ENCODE measurements at places on chromosomes 3 and 15.

GRCh38 chr3:157104521-157104920, 55.4 kb downstream of the CCNL1 start:
- no peak for DNase-seq

- DNase-seq, result no peak
These were observed 18.0 kb downstream of the LCMT2 start for GRCh38 chr15:43312378-43312777.

- no peak for DNase-seq
These were observed 19.8 kb upstream of the SMAD6 start for GRCh38 chr15:66682246-66682645.

GRCh38 chr15:30958219-30958618, 33.2 kb downstream of the MTMR10 start:
- no peak for DNase-seq

DNA sequence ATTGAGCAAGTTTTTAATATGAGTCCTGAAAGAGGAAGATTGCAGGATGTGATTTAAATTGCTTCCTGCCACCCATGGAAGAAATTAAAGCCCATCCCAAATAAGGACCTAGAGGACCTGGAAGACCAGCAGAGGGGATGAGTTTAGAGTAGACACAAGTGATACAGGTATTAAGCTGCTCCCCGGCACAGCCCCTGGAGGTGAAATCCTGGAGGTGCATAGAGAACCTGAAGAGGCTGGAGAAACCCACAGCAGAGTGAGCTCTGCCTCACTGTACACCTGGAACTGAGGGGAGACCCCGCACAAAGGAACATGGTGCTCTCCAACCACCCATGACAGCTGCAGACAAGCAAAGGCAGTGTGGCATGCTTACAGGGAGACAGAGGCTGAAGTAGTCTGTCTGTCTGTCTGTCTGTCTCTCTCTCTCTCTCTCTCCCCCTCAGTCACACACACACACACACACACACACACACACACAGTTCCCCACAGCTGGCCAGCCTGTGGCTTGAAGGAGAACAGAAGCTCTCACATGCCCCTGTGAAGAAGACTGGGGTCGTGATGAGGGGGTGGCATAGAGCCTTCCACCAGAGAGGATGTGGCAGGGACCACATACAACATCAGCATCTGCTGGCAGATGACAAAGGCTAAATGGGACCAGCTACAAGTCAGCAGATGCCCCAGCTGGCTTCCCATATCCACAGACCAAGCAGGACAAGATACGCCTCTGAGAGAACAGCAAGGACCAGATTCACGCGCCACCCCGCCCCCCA, 38.1 kb downstream of the FSIP1 start:
- DNase-seq, result no peak

DNA sequence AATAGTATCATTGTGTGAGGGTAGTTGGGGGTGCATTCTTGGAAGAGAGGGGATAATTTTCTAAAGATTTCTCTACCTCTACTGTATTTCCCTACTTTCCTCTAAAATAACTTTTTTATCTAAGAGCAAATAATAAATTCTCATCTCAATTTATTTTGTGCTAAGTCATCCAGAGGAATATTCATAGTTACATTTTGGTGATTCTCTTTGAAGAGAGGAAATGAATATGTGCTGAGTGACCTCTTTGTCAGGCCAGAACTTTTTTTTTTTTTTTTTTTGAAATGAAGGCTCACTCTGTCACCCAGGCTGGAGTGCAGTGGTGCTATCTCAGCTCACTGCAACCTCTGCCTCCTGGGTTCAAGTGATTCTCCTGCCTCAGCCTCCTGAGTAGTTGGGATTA, 15.1 kb upstream of the CCDC80 start:
- no peak for DNase-seq

DNA sequence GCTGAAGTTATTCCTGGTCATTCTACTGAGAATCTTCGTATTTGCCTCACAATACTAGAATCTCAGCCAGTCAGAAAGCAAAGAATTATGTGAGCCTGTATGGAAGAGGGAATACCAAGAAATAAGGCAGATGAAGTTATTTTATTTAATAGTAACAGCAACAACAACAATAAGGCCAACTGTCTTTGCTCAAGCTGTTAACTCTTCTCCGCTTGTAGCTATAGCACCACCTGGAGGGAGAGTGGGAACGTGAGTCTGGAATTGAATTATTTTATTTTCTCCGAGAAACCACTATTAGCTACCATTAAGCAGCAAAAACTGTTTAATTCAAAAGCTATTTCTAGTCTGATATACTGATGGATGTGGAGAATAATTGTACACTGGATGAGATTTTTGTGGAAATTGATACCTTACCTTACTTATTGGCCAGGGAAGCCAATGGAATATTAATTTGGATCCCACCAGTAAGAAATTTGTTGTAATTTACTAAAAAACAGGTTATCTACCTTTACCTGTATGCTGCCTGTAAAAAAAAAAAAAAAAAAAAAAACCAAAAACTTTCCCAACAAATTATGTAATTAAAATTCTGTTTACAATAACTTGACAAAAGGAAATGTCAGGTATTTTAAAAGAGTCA, 50.1 kb downstream of the CALML4 start:
- peak; percentile 28 for DNase-seq

DNA sequence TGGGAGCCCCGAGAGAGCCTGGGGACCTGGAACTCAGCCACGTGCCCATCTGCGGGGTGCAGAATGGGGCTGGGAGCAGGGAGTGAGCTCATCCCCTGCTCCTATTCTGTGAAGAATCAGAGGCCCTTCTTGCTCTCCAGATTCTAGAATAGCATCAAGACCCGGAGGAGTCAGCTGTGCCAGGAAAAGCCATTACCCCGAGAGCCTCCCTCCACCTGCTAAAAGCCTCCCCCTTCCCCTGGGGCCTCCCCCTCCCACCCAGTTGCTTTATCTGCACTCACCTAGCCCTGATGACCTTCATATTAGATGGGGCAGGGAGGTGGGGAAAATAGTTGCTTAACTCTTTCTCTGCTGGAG, 23.1 kb downstream of the CCDC33 start:
- DNase-seq, result no peak

DNA sequence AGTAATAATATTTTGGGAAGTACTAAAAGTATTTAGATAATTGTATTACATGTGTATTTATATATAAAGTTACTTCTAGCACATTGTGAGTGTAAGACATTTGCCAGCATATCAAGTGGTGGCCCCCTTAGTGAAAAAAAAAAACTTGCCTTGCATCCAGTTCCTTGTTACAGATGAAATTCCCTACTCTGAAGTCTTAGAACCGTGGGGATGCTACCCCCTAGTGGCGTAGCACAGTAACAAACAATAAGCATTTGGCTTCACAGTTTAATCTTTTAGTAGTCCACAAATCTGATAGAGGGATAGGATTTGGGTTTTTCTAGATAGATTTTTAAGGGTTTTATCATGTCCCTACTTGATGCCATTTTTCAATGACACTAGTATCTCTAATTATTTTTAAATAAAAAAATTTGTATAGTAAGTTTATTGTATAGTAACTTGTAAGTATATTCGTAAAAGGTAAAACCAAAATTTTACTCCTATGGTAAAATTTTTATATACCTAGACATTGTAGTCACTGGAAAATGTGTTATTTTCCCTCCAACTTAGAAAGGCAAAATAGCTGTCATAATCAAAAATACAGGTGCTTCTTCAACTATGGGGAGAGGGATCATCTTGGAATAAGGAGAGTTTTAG, 14.3 kb downstream of the SMC4 start:
- DNase-seq, result peak; percentile 55

GRCh38 chr3:51860703-51861665, at the start of gene IQCF2:
Gene IQCF2, plus strand, starts transcription at chr3:51861615. Its CDS starts 52 bp downstream, at chr3:51861667.
- DNase-seq, result no peak

DNA sequence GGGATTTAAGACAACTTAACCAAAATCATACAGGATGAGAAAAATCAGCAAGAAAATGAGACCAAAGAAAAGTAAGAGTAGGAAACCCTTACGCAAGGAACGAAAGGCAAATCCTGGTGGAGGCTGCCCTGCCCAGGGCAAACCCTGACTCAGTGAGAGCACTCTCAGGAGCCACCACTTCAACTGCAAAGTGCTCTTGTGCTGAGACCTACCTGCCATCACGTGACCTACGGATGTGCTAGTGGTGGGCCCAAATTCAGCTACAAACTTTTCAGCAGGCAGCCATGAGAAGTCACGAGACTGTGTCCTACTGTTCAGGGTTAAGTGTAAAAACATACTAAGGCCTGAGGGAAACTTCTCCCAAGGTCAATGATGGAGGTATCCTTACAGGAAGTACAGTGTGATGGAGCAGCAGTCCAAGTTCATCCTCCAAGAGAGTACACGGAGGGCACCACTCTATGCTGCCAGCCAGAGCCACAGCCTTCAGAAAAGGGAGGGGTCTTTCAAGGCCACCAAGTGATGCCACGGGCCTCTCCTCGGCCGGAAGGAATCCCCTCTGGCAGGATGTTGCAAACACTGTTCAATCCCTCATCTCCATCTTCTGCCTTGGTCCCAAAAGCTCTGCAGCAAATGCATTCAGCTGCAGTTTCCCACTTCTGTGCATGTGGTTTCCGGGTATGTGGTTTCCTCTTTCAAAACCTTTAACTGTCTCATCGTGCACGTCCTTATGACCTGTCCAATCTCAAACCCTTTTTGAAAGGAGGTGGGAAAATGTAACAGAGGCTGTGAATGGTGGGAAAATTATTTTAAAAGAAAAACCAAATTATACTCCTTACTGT, 9.5 kb downstream of the CHSY1 start:
- no peak for DNase-seq
